Activated CD8-positive, alpha-beta memory T cell treated with anti-CD3 and anti-CD28 coated beads for 48 hours (primary cell): ENCODE measurements at places on chromosomes 3 and 15.
A peak's percentile ranks its signal among the peaks of the same experiment; 100 is the strongest.

DNA sequence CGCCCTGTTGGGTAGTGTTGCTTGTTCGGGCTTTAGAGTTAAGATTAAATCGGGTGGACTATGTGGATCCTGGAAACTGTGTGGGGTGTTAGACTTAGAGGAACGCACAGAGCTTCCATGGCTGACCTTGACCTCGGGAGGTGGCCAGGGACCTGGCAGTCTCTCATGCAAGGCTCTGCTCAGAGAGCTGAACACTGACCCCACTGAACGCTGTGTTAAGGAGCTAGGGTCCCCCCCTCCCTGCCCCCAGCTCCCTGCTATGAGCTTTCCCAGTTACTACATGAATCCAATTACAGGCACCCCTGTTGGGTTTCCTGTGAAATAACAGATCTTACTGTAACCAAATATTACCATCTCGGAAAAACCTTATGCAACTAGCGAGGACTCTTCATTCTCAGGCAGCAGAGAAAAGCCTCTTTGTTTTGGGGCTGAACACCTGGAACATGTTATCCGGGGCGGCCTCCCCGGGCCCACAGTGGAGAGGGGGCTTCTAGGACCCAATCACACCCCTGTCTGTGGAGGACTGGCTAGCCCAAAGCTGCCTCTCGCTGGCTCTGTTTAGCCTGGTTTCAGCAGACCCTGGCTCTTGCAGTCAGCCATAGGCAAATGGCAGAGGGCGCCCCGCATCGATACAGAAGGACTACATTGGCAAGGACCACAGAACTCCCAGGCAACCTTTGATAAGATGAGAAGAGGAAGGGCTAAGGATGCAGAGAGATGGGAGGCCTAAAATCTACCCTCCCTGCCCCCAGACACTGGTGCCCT is 25.8 kb upstream of the ALDH1A3 start:
- no peak for DNase-seq

- DNase-seq: no peak
These were observed 11.4 kb upstream of the VGLL3 start for GRCh38 chr3:87002346-87002745.

- DNase-seq: no peak
These were observed 31.0 kb upstream of the AVEN start for GRCh38 chr15:34070003-34070402.

GRCh38 chr3:196604548-196604947 is 34.9 kb upstream of the NRROS start:
- no peak for DNase-seq

GRCh38 chr3:172040078-172040980 is 951 bp downstream of the FNDC3B start:
- peak; percentile 24 for DNase-seq

- no peak for DNase-seq
These were observed 32.5 kb downstream of the NME9 start for GRCh38 chr3:138297059-138297607.

- no peak for DNase-seq
These were observed 14.0 kb downstream of the PLA2G4D start for GRCh38 chr15:42080186-42080918.

GRCh38 chr3:147418371-147418781 is 9.2 kb downstream of the ZIC1 start:
- DNase-seq: no peak

DNA sequence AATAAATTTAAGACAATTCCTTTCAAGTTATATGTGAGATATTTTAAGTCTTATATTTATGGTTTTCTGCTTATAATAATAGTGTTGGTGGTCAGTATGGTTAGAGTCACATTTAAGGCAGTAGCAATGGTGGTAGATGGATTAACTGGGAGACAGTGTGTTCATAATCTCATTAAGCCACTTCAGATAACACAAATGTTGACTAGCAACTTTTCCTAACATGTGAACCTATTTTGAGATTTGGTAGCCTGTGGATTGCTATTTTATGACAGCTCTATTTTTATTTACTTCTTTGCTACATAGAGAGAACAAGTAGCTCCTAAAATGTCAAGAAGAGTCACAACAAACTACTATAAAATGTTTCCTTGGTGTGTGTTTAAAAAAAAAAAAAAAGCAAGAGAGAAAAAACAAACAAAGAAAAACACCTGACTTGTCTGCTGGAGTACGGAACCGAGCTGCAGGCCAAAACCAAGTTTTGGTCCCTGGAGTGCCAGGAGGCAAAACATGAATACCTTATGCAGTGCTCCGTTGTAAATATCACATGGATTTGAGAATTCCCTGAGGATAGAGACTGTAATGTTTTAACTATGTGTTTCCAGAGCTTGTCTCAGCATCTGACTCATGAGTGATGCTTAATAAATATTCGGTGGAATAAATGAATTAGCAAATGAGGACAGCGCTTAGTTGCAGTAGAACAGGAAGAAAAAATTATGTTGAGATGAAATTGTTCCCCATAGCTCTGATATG is 457.1 kb upstream of the ROBO2 start:
- no peak for DNase-seq

GRCh38 chr3:132726341-132726823 is 4.2 kb upstream of the NPHP3 start:
- no peak for DNase-seq

GRCh38 chr3:149541091-149541491 is 66.6 kb downstream of the TM4SF4 start:
- DNase-seq: no peak

DNA sequence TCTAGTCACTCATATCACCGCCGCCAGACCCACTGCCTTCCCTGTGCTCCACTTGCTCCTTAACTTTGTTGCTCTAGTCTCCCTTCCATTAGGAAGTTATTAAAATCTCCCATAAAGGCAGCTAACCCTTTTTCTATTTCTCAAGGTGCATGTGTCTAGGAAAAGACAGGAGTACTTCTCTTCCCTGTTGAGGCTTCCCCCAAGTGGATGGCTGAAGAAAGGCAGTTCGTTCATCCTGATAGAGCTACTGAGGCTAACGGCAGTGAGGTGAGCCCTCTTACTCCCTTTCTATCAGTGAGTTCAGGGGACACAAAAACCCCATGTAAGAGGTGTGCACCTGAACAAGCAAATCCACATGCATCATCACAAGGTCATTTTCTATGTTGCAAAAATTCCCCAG is 397.8 kb downstream of the IGSF11 start:
- no peak for DNase-seq

GRCh38 chr3:183108470-183108869 is 9.2 kb upstream of the MCCC1 start:
- DNase-seq: no peak

GRCh38 chr3:172868582-172869200 is 118.2 kb downstream of the ECT2 start:
- DNase-seq: no peak

- DNase-seq: no peak
These were observed 4.2 kb upstream of the LRIG1 start for GRCh38 chr3:66504850-66505641.

DNA sequence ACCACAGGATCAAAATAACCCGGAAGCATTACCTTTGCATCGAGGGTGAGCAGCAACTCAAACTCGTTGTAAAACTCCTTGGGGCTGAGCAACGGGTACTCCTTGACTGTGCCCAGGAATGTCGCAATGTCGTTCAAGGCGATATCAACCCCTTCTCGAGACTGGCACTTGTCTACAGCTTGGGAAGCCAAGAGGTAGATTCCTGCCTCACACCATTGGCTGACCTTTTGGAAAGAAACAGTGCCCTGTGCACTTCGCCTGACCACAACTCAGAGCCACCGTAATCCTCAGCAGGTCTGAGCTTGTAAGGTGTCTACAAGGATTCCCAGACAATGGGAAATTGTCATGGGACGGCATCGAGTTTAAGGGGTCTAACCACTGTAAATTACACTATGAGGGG is 43.9 kb downstream of the B3GNT5 start:
- no peak for DNase-seq

- DNase-seq: no peak
These were observed 285.7 kb downstream of the TBL1XR1 start for GRCh38 chr3:176911579-176911978.

GRCh38 chr15:88255484-88256278 is 858 bp downstream of the NTRK3 start:
- no peak for DNase-seq

DNA sequence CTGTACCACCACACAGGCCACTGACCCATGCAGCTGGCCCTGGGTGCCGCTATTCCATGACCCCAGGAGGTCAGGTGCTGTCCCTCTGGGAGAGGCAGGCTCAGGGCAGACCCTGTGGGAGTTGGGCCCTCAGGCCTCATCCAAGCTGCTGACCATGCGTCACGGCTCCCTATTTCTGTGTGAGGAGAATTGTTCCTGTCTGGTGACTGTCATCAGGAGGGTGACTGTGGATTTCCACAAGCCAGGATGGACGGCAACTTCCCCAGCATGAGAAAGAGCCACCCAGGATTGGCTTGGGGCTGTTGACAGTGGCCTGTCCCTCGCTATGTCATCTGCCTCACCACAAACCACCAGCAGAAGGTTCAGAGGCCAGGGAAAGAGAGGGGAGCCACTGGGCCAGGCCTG is 41.4 kb downstream of the ZDHHC19 start:
- no peak for DNase-seq

DNA sequence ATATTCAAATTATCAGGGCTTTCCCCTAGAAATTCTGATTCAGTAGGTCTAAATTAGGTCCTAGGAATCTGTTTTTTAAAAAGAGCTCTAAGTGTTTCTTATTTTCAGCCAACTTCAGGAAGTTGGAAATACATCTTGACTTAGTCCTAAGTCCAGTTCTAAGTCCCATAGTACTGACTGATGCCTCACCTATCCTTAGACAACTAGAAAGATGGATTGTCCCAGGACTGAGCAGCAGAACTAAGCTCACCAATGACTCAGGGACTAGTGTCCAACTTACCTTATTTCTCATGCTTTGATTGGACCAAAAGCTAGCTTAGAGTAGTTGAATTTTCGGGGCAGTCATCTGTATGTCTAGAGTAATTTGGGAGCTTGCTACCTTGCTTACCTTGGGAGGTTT is 26.2 kb upstream of the C3orf38 start:
- DNase-seq: no peak

DNA sequence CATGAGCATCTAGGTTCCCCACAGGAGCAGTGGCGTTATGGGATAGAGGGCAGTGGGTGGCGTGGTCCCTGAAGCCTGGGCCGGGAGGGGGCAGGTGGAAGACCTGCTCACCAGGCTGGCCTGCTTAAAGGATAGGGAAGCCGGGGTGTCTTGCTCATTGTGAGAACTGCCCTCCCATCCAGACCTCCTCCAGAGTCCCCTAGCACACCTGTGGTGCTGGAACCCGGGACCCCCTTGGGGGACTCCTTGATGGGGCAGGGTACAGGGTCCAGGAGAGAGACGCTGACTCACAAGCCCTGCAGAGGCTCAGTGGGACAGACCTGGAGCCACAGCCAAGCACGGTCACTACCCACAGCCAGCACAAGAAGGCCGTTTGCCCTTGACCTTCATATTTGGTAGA is 2.8 kb upstream of the RHCG start:
- no peak for DNase-seq

GRCh38 chr15:57640930-57641682 is 49.4 kb downstream of the MYZAP start:
- no peak for DNase-seq

DNA sequence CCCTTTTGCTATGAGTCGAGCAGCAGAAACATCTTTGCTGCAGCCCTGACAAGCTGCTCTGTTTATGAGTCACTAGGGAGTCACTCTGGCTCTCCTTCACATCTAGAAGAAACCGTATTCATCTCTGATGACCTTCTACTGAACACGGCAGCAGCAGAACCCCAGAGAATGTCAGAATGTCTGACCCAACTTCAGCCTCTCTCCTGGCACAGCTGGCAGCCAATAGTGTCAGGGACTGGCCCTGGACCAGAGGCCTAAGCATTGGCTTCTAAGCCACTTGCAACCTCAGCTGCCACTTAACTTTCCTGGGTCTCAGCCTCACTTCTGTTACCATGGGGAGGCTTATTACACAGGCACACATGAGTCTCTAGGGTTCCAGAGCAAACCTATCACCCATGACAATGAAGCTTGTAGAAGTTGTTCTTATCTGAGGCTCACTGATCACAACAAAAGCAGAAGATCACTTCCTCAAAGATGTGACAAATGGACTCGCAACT is 184.1 kb upstream of the TLE3 start:
- no peak for DNase-seq

- no peak for DNase-seq
These were observed 170.0 kb downstream of the RAB11A start for GRCh38 chr15:66039117-66039871.

DNA sequence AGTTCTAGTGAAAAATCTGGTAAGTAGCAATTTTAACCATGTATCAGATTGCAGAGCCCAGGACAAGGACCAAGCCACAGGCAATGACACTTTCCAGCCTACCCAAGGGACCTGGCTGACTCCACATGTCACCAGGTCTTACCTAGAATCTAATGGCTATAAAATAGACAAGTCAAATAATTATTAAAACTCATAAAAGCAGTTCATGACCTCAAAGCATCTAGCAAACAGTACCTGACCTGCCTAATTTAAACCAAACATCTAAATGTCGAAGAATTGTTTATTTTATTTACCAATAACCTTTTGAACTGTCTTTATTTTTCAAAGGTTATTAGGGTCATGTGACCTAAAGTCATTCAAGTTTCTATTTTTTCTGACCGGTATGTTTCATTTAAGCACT is 35.6 kb upstream of the MKRN3 start:
- no peak for DNase-seq
